ENCODE measurements at places on chromosomes 2 and 18.

DNA sequence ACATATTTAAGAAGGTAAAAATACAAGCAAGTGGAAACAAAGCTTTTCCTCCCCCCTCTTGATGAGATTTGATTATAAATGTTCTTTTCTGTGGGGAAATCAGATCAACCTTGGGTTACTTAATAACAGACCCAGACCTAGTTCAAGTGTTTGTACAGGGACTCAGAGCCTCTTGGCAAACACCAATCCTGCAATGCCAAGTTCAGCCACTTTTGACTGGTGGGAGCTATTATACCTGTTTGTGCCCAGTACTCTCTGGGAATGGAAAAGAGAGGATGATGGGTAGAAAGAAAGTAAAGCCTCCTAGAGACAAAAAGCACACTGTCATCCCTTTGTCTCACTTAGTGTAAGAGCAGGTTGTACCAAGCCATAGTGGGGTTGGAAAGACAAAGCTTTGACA is 63.8 kb upstream of the EPHA4 start:
- DNase-seq, result peak; percentile 33

DNA sequence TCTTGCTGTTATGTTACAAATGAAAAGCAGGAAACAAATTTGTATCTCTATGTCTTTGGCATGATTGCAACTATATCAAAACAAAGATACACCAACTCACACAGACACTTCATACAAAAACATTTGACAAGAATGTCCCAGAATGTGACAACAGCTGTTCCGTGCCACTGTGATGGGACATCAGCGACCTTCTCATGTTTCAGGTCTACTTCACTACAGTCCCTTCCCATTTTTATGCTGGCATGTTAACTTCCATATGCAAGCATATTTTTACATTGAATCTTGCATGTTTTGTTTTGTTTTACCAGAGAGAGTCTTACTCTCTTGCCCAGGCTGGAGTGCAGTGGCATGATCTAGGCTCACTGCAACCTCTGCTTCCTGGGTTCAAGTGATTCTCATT is 71.2 kb downstream of the STK25 start:
- no peak for DNase-seq

- no peak for DNase-seq
These were observed 684 bp upstream of the ZCCHC2 start for GRCh38 chr18:62522178-62522503.

- no peak for DNase-seq
These were observed 49.7 kb downstream of the CTAGE1 start for GRCh38 chr18:22368021-22368420.

GRCh38 chr18:11553098-11553940 is 56.1 kb upstream of the SLC35G4 start:
- peak; percentile 5 for DNase-seq

- no peak for DNase-seq
These were observed 1232.0 kb upstream of the FAM98A start for GRCh38 chr2:34831096-34831495.

DNA sequence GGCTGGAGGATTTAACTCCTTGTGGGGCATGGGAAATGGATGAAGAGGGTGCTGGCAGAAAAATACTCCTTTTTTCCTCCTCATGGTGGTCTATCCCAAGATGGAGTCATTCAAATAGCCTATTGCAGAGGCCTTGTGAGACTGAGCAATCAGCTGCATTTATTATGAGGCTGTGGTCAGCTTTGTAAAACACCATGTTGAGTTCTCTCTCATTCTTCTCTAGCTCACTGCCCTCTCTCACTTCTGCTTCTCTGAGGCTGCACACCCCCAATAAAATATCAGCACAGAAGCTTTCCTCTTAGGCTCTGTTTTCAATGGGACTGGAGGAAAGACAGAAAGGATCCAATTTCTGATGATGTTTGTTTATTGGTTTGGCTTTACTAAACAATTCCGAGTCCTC is 467.1 kb downstream of the ADCYAP1 start:
- DNase-seq, result no peak

DNA sequence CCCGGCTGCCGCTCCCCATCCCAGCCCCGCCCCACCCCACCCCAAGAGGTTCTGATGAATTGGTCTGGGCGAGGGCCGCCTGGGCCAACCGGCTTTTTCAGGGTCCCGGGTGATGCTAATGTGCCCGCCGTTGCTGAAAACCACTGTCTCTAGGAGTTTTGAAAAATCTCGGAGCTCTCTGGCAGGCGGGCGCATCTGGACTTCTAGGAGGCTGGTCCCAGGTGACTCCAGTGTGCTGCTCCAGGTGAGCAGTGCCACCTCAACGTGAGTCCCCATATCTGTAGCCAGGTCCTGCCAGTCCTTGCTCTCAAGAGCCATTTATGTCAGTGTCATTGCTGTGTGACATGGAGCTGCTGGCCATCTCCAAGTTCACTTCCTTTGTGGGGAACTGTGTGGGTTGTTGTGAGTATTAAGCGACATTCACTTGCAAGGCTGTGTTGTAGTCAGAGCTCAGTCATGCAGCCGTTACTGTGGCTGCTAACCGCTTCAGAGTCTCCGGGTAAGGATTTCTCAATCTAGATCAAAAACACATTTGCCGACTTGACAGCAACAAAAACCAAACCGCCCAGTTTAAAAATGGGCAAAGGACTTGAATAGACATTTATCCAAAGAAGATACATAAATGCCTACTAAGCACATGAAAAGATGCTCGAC is at the start of gene RFX8:
Gene RFX8, minus strand, starts transcription at position 382 of the 654 bp plus-strand sequence. CDS start 8,264 bp downstream, outside the sequence.
- no peak for DNase-seq

DNA sequence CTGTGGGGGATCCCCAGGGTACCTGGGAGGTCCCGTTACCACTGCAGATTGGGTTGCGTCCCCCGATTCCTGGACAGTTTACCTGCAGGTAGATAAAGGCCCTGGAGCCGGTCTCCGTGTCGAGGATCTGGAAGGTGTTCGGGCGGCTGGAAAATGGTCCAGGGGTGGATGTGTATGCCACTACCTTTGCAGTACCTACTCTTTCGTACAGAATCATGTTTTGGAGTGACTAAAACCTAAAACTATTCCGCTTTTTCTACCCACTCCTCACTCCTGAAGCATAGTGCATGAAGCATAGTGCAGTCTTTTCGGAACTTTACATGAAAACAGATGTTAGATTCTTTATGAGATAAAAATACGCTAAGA is 418 bp downstream of the WDR75 start:
- DNase-seq, result peak; percentile 5

DNA sequence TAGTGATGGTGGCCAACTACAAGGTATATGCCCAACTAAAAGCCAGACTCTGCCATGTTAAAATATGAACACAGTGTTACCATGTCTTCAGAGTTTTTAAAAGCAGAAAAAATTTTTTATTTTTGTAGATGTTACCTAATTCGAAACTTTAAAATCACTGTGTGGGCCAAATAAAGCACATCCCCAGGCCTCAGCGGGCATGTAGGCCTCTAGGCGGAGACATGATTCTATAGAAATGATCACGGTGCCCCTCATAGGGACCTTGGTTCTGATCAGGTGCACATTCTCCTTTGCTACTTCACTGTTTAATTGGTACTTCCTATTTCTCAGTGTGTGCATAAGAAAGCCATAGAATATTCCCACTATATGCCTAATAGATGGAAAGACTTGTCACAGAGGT is 349.2 kb downstream of the XIRP2 start:
- DNase-seq, result no peak

DNA sequence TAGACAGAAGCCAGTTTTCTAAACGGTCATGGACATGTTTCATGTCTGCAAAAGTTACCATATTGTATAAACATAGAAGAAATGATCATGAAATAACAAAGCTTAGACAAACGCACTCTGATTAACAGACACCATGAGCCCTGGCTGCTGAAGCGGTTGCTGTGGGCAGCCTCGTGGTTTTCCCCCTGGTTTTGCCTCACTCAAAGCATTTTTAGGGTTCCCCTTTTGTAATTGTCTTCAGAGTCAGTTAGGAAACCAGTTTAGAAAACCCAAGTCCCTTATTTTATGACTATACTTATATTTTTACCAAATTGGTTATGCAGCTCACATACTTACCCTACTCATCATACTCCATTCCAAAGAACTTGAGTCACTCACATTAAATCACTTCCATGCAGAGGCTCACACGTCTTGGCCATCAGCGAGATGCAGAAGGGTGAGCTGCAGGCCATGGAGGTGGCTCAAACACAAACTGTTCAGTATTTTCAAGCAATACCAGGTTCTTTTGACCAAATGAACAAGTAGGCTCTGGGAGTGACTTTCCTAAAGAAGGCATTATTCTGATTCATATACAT is 105.6 kb upstream of the SALL3 start:
- DNase-seq, result no peak

DNA sequence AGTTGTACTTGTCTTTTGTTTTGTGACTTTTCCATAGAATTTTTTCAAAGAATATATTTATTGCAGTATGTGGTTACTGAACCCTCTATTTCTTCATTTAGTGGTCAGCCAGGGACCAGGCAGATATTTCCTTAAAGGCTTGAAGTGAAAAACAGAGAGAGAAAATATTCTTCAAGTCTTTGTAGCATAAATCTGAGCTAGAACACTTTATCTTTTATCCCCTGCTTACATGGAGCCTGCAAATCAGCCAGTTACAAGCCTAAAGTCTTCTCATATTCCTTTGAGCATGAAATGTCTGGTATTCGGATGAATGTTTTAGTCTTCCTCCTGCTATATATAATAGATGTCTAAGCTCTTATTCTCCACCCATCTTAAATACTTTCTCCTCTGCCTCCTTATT is 1557.5 kb upstream of the ACVR2A start:
- DNase-seq, result no peak

DNA sequence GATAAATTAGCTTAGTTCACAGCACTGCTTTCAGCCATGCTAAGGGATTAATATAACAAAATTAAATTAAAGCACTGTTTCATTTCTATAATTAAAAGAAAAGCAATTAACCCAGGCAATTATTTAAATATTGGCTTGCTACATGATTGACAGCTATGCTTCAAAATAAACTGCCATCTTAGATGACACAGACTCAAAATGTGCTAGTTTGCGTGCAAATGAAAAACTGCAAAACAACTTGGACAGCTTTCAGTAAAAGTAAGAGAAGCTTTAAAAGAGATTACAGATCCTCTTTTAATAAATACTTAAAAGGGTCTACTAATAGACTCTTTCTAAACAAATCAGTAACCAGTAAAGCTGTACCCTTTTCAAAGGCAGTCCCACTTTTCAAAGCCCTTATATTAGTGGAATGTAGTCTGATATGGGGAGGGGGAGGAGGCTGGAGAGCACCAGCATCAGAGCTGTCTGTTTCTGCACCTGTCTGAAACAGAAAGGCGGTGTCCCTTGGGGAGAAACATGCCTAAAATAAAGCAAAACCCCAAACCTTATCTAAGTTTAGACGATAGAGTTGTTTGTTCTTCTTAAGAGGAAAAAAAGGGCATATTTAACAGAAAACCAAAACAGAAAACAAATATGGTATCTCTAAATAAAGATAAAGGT is 20.8 kb downstream of the EIF2AK3 start:
- no peak for DNase-seq

- DNase-seq, result no peak
These were observed 558 bp upstream of the GAREM2 start for GRCh38 chr2:26172189-26172870.

GRCh38 chr2:171247741-171248662 is 87.3 kb upstream of the TLK1 start:
- no peak for DNase-seq

GRCh38 chr18:3889803-3890202 is 439.8 kb downstream of the TGIF1 start:
- no peak for DNase-seq

GRCh38 chr18:55189972-55190371 is 230.7 kb upstream of the CCDC68 start:
- DNase-seq, result no peak

DNA sequence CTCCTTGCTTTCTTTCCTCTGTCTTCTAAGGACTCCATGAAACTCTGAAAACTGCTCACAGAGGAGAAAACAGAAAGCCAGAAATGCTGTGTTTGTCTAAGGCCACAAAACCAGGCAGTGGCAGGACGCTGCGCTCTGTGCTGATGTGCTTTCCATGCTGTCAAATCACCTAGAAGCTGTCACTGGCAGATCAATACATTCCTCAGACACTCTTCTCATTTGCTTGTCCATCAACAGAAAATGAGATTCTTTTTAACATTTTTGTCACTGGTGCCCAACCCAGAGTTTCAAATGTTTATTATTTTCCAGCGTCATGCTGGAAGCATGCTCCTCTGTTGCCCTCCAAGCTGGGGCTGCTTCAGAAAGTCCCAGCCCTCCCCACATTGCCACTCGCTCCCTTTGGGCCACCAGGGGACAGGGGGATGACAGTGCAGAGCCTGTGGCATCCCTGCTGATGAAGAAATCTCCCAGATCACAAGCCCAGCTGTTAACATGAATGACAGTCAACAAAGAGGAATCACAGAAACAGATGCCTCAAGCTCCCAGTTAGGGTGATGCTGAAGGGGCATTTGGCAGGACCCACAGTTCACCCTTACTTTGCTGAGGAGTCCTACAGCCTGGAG is 117.5 kb upstream of the MEIS1 start:
- DNase-seq, result no peak

DNA sequence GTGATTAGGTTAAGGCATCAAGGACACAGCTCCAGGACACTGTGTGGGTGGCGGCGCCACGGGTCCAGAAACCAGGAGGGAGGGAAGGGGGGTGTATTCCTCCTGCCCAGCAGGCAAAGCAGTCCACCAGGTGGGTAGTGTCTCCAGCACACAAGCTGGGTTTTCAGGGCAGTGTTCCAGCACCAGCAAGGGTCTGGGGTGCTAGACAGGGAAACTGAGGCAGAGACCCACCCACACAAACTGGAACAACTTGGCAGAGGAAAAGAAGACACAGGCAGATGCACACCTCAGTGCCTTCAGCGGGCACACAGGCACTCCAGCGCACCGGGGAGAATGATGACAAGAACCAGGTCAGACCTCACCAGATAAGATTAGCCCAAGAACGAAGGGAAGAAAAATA is 28.4 kb upstream of the GNAL start:
- no peak for DNase-seq

DNA sequence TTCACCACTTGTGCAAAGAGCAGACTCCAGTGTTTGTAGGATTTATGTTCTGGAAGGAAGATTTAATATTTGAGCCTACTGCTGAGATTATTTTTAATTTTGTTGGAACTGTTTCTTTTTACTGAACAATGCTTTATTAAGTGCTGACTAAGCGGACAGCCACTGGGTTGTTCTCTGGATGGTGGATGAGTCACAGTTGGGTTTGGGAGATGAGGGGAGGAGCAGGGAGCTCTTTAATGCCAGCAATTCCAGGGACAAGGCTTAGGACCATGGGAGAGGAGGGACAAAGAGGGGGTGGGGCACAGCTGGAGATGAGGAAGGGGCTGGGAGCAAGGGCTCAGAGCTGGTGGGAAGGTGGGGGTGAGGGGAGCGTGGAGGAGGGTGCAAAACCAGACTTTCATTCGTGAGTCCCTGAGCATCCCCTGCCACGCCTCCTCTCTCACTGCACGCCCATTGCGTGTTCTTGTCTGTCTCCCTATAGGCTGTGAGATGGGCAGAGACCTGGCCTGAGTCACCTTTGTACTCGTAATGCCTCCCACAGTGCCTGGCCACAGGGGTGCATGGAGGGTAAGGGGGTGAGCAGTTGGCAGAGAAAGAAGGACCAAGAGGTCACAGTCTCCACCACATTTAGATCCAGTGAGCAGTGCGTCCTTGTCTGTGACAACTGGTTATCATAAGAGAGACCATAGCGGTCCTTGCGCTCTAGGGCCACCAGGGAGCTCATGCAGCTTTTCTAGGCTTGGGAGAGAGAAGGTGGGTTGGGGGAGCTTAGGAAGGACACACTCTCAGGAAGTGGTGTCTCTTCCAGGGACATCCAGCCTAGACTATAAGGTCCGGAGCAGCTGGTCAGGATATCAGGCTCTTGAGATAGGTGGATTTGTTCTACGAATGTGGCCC is 18.4 kb downstream of the SLC4A3 start:
- DNase-seq, result no peak

GRCh38 chr2:116435648-116436047 is 1378.8 kb upstream of the DDX18 start:
- no peak for DNase-seq
